ENCODE measurements at places on chromosomes 7 and 10. TPM values are rescaled to one million over a fixed set of nuclear protein-coding genes. Genes with fewer than 3 reads are reported as not detected.

The PIP4K2A gene
- total RNA-seq = 23.2 TPM

The HMX3 gene
- total RNA-seq = 0.12 TPM

The TRIM50 gene
- not detected for total RNA-seq

The PLEKHS1 gene
- total RNA-seq = 6.1 TPM

The TMEM176A gene
- not detected for total RNA-seq

The CYP2C18 gene
- not detected for total RNA-seq

The ELN gene
- total RNA-seq = 110 TPM

The POLR2J2 gene
- 1.6 TPM for total RNA-seq

The CEP55 gene
- 43.2 TPM for total RNA-seq

The CPN1 gene
- not detected for total RNA-seq

The PRSS37 gene
- not detected for total RNA-seq

The C7orf25 gene
- total RNA-seq = 2.8 TPM

The LLCFC1 gene
- not detected for total RNA-seq

The TAF3 gene
- 3.9 TPM for total RNA-seq

The DUS4L gene
- 16.0 TPM for total RNA-seq

The CDK5 gene
- 34.3 TPM for total RNA-seq

The LRRC4 gene
- 1.4 TPM for total RNA-seq

The FOXL3 gene
- total RNA-seq = not detected

The PILRB gene
- total RNA-seq = 13.3 TPM

The CFAP69 gene
- 1.8 TPM for total RNA-seq

The CYP2C19 gene
- total RNA-seq = not detected

The ANXA8 gene
- not detected for total RNA-seq

The EBF3 gene
- total RNA-seq = 13.2 TPM

The NEURL1 gene
- total RNA-seq = 2.6 TPM

The LMOD2 gene
- total RNA-seq = not detected

The GOLGA7B gene
- 0.93 TPM for total RNA-seq

The CHRM2 gene
- total RNA-seq = not detected

The LIPN gene
- total RNA-seq = not detected

The SFRP5 gene
- not detected for total RNA-seq

The ITIH5 gene
- 0.66 TPM for total RNA-seq

The SEMA3A gene
- total RNA-seq = 19.4 TPM

The CYP2W1 gene
- total RNA-seq = not detected

The EGR2 gene
- 1.3 TPM for total RNA-seq

The TAS2R41 gene
- total RNA-seq = not detected

The RAB19 gene
- not detected for total RNA-seq

The CLCN1 gene
- total RNA-seq = not detected
